NCI-H2227 treated with DMSO at 0.1 percent for 48 hours (cell line): ENCODE measurements at places on chromosomes 3 and 15.

DNA sequence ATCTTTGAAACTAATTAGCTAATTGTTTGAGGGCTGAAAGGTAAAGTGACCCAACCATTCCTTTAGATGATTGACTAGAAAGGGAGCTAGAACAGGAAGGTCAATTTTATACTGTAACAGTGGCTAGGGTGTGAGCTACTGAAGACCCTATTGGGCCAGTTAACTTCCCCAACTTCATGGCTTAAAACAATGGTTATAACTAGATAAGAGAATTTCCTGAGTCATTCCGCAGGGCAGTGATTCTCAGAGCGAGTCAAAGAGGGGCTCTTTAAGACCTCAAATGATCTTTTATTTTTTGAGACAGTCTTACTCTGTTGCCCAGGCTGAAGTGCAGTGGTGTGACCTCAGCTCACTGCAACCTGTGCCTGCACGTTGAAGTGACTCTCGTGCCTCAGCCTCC lies 33.7 kb upstream of the TTBK2 start:
- DNase-seq: no peak

GRCh38 chr3:28326458-28326926 lies 22.0 kb upstream of the ZCWPW2 start:
- no peak for DNase-seq

DNA sequence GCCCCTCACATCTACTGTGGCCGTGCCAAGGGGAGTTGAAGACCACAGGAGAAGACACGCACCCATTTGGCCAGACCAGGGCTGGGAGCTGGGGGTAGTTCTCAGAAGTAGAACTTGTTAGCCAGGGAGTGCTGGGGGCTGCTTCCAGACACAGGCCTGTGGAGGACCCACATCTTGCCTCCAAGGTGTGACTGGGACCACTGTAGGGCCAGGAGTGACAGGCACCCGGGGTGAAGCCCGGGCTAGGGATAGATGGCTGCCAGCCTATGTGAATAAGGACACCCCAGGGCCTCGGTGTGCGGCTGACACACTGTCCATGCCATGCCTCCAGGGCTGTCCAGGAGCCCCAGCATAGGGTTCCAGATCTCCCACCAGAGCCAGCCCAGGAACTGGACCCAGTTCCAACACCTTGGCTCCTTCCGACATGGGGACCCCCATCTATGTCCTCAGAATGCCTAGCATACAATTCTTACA lies 1.8 kb downstream of the ANPEP start:
- no peak for DNase-seq

GRCh38 chr3:105339946-105340345 lies 26.8 kb upstream of the ALCAM start:
- DNase-seq: no peak

DNA sequence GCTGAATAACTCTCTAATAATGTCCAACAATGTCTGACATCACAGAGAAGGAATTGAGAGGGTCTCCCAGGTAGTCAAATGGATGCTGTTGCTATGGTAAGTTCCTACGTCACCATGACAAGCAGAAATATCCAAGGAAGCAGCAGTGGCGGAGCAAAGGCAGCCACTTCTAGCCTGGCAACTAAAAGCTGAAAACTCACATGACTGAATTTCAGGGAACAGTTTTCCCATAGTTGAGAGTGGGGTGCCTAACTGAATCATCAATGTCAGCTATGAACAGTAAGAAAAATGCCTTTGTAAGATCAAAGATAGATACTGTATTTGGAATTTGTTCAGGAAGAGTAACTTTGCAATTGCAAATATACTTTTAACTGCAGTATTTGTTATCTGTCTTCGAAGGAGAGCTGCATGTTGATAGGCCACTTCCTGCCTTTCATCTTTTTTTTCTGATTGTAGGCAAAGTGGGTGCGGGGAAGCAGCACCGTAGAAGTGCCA lies 161.7 kb downstream of the BBX start:
- no peak for DNase-seq

DNA sequence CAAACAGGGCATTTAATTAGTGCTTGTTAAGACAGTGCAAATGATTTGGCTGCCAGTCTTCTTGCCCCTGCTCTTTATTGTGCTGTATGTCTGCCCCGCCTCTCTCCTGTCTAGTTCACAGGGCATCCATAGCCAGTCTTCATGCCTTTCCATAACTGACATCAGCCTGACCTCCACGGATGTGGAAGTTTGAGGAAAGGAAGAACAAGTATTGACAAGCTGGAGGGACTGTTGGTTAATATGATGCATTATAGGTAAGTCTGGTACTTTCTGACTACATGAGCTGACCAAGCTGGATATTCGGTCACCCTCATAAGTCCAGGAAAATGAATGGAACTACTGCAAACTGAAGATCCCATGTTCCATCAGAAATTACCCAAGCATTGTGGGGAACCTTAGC lies 325.9 kb downstream of the TIGIT start:
- no peak for DNase-seq

- DNase-seq: no peak
Measured at GRCh38 chr3:21718161-21718765, 32.7 kb downstream of the ZNF385D start.

DNA sequence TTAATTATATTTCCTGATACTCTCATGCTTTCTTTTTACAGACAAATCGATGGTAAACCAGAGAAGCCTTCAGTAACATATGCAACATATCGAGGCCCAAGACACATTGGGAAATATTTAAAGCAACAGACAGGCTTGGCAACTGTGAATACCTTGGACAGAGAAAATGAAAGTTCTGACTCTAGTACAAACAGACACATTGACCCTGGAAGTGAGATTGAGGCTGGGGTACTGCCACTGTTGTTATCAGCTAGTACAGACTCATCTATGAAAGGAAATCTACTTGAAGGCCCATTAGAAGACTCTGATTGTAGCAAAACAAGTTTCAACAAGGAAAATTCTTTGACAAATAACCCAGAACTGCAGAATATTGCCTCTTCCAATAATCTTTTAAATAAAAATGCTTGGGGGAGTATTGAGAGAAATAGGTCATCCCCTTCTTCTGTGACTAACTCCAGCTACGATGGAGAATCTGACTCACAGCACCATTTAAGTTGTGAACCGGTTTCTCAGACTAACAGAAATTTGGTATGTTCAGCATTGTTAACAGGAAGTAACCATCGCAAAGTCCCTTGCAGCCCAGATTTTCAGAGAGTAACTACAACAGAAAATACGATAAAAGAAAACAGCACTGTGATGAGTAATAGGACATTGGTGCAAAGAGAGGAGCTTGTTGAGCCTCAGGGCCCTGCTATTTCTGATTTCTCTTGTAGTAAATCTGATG lies 50.2 kb downstream of the CRYBG3 start:
- DNase-seq: no peak

- no peak for DNase-seq
Measured at GRCh38 chr3:50318163-50318562, 4.4 kb downstream of the HYAL2 start.

GRCh38 chr3:137347132-137347531 lies 389.3 kb downstream of the IL20RB start:
- DNase-seq: no peak

DNA sequence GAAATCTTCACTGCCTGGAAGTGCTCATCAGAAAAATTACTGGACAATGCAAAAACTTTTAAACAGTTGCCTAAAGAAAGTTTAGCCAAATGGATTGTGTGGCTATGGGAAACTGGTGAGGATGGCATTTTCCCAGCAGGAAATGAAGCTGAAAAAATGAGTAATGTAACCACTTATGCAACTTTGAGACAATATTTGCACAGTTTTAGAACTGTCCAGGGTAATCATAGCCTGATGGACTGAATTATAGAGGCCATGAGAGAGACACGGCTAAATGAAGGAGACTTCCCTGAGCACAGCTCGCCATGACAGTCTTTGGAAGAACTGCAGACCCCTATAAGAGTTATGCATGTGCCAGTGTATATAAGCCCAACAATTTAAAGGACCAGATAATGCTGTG lies 881.5 kb downstream of the VGLL3 start:
- no peak for DNase-seq

DNA sequence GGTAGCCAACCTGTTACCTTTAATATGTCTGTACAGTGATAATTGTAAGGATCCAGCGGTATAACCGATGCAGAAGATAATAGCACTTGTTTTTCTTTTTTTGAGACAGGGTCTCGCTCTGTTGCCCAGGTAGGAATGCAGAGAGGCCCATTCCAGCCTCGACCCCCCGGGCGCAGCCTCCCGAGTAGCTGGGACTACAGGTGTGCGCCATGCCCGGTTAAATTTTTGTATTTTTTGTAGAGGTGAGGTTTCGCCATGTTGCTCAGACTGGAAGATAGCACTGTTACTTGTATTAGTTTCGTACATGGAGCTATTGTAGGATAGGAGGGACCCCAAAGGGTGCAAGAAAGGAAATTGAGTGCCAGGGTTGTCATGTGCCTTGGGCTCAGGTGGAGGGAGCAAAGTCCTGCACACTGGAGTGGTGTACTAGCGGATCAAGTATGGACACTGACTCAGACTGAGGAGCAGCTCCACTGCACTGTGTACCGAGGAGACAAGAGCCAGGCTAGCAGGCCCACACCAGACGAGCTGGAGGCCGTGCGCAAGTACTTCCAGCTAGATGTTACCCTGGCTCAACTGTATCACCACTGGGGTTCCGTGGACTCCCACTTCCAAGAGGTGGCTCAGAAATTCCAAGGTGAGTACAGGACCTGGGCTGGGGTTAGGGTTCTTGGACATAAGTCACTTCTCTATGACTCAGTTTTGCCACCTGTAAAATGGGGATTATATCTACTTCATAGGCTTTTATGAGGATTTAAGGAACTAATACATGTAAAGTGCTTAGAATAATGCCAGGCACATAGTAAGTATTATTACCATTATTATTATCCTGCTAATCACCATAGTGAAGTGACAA lies 1.0 kb downstream of the OGG1 start:
- no peak for DNase-seq

GRCh38 chr15:27027229-27027628 lies 56.2 kb downstream of the GABRG3 start:
- DNase-seq: no peak

DNA sequence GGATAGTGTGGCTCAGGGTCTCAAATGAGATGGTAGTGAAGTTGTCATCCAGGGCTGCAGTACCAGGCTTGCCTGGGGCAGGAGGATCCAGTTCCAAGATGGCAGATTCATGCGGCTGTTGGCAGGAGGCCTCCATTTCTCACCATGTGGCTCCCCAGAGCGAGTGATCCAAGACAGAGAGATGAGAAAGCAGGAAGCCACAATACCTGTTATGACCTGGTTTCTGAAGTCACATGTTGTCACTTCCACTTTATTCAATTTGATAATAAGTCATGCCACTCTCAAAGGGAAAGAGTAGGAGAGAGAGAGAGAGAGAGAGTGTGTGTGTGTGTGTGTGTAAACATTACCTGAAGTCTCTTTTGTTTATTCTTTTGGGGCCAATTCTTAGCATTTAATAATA lies 30.1 kb downstream of the TMOD2 start:
- no peak for DNase-seq

- DNase-seq: no peak
Measured at GRCh38 chr3:134381076-134381475, 6.8 kb upstream of the AMOTL2 start.

DNA sequence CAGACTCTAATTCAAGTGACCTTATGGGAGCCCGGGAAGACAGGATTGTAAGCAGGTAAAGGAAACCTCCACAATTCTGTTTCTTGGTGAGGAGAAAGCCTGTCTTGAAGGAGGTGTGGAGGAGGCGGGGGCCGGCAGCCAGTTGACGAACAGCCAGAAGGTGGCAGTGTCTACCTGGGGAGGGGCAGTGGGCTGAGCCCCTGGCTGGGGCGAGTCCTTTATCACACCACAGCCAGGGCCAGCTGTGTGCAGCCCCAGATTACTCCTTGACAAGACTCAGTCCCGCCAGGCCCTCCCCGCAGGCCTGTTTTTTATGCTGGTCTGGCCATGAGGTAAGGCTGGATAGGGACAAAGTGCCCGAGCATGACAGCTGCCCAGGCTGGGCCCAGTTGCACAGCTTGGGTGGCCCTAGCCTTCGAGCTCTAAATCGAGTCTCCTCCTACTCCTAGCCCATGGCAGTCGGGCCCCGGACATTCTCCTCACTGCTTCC lies 40.9 kb upstream of the IDH2 start:
- peak; percentile 57 for DNase-seq

DNA sequence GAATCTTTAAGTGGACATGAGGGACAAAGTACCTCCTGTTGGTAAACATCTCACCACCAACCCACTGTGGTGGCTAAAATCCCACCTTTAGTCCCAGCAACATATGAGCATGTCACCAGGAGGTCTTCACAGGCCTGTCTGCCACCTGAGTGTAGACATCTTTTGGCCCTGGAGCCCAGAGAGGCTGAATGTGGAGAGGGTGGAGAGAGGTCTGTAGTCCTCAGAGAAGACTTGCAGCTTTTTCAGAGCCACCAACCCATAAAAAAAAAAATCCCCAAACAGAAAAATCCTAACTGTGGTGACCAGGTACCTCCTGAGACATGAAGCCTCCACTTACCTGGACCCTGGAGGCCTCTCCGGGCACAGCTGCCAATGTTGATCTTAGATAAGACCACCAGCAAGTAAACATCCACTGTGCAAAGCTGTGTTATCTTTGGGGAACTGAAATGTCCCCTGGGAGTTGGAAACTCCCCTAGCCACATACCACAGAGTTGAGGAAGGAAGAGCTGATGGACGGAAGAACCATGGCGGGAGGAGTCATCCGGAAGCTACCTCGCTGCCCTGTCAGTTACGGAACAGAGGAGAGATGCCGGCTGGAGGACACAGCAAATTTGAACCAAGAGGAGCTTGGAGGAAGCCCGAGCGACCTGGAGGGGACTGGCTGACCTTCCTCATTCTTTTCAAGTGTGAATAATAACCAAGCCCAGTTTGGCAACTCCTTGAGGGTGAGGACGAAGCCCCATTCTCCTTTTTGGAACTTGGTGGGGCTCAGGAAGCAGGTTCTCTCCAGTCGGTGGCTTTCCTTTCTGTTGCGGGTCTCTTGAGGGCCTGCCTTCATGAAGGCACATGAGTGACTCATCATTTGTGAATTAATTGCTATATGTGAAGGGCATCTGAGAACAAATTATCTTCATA lies at the start of gene GHRL:
Gene GHRL, minus strand, starts transcription at position 443 of the 915 bp plus-strand sequence. CDS start 2,767 bp downstream, outside the sequence.
- no peak for DNase-seq

- no peak for DNase-seq
Measured at GRCh38 chr3:176431991-176432390, 765.3 kb downstream of the TBL1XR1 start.

DNA sequence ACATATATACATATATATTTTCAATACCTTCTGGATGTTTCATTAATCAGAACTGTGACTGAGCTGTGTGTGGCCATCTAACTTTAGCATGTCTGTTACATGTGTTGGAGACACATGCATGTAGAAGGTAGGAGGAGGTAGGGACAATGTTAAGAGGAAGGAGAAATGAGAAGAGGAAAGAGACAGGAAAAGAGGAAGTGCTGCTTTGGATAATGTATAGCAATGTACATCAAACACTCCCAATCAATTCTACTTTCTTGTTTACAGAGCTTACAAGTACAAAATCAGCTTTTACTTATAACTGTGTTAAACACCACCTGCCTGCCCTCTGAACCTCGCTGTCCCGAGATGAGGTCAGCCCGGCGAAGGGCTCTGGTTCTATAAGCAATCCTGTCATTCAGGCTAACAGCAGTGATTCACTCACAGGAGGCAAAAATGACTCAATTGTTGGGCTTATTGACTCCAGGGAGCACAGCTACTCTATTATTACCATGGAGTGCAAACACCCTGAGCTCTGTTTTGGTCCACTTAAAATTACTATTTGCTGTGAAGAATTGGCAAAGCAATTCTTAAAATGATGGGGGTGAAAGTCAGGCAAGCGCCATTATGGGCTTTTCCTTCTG lies 188.9 kb downstream of the MEIS2 start:
- DNase-seq: peak; percentile 99

- DNase-seq: no peak
Measured at GRCh38 chr3:41140242-41140641, 59.1 kb upstream of the CTNNB1 start.
